ENCODE measurements at places on chromosomes 1 and 21.

GRCh38 chr21:25507522-25507921, 99.8 kb downstream of the MRPL39 start:
- peak; percentile 23 for DNase-seq

GRCh38 chr1:231929311-231929710, 302.7 kb downstream of the DISC1 start:
- peak; percentile 91 for DNase-seq

DNA sequence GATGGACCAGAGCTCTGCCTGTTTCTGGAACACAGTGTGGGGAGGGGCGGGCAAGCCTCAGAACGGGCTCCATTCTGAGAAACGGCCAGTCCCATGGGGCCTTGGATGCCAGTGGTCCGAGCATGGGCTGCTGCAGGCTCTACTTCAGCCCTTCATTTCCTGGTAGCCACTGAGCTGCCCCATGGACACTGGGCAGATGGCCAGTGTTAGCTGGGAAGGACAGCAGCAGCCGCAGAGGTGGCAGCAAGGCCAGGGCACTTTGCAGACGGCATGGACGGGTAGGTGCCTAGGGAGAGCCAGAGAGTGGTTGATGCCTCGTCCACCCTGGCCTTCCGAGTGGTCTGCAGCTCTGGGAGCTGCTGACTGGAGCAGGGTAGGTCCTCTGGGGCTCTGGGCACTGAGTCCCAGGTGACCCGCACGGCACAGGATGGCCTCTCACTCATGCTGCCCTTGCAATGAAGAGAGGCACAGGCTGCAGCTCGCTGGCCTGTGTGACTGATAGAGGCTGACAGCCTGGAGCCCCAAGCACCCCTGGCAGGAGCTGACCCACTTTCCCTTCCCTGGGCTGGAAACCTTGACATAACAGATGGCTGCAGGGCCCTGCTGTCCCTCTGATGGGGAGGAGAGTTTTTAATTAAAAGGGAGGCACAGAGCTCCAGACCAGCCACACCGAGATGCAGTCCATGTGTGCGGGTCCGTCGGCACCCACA, 87.7 kb upstream of the COL6A1 start:
- DNase-seq = no peak

- DNase-seq = peak; percentile 50
Observed at GRCh38 chr1:34975338-34975737, 9.8 kb downstream of the TMEM35B start.

DNA sequence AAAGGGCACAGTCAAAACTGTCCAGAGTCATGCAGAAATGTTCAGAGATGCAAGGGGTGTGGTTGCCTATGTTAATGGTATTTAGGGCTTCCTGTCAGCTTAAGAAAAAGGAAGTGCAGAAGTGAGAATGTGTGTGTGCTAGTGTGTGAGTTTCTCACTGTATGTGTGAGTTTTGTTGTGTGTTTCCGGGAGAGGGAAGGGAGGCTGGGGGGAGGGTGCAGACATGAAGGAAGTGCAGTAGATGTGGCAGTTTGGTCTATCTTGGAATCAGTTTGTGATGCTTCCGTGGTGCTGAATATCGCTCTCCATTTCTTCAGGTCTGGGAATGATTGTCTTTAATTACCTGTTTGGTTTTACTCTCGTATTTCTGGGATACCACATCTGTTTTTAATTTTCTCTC, 16.5 kb upstream of the ATP6V1G3 start:
- DNase-seq = peak; percentile 57

- no peak for DNase-seq
Observed at GRCh38 chr1:245546875-245547274, 392.1 kb downstream of the KIF26B start.

GRCh38 chr1:44576456-44577150, 97.7 kb downstream of the TMEM53 start:
- no peak for DNase-seq

GRCh38 chr1:30035522-30036228, 687.7 kb downstream of the MATN1 start:
- no peak for DNase-seq

DNA sequence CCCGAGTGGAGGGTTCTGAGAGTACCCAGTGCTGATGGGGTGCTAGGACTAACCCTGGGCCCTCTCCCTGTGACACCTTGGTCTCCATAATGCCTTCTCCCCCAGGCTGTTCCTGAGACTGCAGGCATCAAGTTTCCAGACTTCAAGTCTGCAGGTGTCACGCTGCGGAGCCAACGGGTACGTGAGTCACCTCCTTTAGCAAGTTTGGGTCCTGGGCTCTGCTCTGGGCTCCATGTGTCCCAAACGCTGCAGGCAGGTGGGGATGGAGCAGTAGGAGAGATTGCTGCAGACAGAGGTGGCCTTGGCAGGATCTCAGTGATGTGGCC, 6.0 kb downstream of the DMAP1 start:
- no peak for DNase-seq

- no peak for DNase-seq
Observed at GRCh38 chr21:29638761-29639327, 301.0 kb downstream of the GRIK1 start.

GRCh38 chr1:167683226-167683625, 38.6 kb upstream of the MPZL1 start:
- DNase-seq = no peak

DNA sequence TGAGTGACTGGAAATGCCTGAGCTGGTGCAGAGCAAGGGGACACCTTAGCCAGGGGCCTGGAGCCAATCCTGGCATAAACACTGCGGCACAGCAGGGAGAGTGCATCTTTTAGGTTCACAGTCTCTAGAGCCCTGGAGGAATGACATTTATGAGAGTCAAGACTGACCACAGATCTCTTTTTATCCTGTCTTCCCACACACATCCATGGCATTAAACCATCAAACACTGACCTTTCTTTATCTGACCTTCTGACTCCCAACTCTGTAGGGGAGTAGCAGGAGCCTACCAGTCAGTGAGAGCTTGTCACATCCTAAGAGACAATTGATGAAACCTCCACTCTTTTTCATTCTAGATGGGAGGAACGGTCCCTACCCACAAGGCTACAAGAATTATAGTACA, 7.9 kb downstream of the CD34 start:
- DNase-seq = no peak

All from fibroblast of skin of right biceps (primary cell).